ENCODE measurements at places on chromosomes 4 and X.

GRCh38 chr4:41763729-41764128 lies 15.2 kb upstream of the PHOX2B start:
- DNase-seq: no peak

DNA sequence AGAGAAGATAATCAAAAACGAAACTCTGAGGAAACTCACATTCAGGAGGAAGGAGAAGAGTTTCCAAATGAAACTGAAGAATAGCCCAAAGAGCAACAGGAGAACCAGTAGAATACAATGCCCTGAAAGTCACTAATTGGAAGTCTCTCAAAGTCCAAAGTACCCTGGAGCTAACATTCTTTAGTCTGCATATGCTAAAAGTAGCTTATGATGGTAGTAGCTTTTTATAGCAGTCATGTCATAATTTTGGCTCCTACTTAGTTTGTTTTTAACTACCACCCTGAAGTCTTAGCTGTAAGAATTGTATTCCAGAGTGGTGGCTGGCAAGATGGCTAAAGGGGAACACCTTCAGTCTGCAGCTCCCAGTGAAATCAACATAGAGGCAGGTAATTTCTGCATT lies 100.3 kb upstream of the FGF16 start:
- DNase-seq: no peak

DNA sequence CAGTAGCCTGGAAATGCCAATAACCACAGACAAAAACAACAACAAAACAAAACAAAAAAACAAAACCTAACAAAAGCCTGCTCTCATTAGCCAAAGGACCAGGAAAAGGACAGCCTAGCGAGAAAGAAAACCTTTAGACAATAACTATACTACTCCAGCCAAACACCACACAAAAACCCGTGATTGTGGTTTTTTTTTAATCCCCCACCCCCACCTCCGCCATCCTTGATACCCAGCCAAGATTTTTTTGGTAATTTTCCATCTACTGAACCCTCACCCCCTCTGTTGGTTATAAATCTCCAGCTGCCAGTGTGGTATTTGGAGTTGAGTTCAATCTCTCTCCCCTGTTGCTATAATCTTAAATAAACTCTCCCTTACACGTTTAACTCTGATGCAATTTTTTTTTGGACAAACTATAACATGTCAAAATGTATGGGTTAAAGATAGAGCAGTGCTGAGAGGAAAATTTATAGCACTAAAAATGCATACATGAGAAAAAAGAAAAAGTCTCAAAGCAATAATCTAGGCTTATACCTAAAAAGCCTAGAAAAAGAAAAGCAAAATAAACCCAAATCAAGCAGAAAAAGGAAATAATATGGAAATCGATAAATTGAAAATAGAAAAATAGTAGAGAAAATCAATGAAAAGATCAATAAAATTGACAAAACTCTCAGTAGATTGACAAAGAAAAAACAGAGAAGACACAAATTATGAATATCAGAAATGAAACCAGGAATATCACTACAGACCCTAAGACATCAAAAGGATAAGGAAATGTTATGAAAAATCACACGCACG lies 83.7 kb downstream of the NAT8L start:
- no peak for DNase-seq

DNA sequence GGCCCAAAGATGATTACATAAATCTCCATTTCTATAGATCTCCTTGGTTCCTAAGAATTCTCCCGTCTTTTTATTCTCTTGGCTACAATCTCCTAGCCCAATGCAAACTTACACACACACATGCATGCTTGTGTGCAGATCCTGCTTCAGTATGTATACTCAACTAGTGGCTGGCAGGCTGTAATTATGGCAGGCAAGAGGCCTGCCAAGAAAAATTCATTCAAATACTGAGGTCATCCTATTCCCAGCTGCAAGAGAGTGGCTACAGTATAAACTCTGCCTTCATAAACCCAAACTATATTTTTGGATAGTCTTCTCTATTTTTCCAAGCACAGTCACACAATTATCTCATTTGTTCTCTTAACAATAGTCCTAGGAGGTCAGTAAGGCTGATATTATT lies 95.2 kb downstream of the SHROOM4 start:
- no peak for DNase-seq

GRCh38 chrX:38220024-38220414 lies 652 bp downstream of the SRPX start:
- peak; percentile 41 for DNase-seq

- no peak for DNase-seq
Measured at GRCh38 chr4:138392751-138393308, 150.7 kb upstream of the SLC7A11 start.

- peak; percentile 52 for DNase-seq
Measured at GRCh38 chrX:85244450-85245211, 840 bp downstream of the ZNF711 start.

DNA sequence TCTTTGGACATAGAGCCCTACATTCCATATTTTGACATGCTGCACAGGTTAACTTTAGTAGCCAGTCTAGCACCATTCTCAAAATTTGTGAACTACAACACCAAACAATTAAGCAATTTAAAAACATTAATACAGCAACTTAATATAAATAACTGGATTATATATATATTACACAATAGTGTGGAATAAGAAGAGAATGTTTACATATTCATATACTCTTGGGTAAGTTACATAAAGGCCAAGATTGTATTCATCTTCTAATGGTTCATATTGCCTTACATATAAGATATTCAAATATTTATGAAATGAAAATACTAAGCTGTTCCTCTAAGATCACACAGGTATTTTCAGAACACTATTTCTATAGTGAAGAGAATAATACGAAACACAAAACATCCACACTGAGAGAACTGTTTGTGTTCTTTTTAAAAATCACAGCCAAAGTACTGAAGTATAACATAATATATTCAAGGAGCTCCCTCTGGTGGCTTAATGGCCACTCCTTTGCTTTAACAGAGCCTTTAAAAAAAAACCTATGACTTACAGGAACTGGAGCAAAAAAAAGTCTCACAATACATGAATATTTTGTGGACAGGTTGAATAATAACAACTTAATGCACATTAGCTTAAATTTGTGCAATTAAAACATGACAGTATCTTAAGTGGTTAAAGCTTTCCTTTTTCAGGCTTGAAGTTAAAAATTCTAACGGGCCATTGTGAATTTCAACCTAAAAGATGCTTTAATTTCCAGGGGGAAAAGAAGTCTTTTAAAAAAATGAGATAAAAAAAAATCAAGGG lies 46.2 kb downstream of the NEK1 start:
- peak; percentile 68 for DNase-seq

DNA sequence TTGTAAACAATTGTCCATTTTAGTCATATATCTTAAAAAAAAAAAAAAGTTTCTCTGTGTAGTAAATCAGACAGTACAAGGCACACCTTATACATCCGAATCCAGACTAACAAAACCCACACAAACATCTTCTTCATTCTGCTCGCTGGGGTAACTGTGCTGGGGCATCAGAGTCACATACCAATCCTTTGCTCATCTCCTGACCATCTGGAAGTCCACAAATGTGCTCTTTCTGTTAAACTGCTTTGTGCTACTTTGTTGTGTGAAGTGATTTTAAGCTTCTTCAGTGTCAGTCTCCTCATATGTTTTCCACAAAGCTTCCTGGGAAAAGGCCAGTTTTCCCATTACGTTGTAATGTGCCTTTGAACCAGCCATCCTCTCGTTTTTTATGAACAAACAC lies 86.2 kb upstream of the CBR4 start:
- no peak for DNase-seq

DNA sequence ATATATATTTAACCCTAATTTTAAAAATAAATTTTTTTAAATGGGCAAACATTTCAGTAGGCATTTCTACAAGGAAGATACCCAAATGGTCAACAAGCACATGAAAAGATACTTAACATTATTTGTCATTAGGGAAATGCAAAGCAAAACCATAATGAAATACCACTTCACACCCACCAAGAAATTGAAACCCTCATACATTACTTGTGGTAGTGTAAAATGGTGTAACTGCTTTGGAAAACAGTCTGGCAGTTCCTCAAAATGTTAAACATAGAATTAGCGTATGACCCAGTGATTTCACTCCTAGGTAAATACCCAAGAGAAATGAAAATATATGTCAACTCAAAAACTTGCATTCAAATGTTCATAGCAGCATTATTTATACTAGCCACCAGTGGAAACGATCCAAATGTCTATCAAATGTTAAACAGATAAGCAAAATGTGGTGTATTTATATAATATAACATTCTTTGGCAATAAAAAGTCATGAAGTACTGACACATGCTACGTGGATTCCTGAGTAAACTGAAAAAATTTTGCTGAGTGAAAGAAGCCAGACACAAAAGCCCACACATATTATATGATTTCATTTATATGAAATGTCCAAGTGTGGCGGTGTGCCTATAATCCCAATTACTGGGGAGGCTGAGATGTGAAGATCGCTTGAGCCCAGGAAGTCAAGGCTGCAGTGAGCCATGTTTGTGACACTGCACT lies 16.6 kb downstream of the TRIM2 start:
- DNase-seq: no peak

- no peak for DNase-seq
Measured at GRCh38 chrX:40197071-40197470, 99.3 kb upstream of the BCOR start.

DNA sequence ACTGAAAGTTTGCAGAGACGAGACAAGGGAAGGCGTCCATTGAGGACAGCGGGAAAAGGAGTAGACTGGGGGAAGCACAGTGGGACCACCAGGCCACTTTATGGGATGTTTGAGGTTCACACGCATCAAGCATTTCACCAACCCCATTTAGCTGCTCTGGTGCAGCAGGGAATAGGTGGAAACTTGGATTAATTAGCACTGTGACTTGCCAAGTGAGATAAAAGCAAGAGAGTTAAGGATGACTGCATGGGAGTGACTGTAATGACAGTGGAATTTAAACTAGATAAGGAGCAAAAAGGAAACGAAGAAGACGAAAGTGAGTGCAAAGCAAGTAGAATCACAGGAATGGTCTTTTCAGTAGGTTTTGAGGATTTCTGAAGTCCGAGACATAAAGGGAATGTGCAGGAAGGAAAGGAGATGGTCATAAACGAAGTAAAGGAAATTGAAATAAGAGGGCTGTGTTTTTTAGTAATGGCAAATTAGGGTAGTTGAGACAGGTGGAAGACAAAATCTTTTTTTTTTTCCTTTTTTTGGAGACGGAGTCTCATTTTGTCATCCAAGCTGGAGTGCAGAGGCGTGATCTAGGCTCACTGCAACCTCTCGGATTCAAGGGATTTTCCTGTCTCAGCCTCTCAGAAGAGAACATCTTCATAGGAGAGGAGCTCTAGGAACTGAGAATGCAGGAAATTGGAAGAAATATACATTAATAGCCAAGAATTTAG lies 119.0 kb upstream of the MAP9 start:
- DNase-seq: no peak

DNA sequence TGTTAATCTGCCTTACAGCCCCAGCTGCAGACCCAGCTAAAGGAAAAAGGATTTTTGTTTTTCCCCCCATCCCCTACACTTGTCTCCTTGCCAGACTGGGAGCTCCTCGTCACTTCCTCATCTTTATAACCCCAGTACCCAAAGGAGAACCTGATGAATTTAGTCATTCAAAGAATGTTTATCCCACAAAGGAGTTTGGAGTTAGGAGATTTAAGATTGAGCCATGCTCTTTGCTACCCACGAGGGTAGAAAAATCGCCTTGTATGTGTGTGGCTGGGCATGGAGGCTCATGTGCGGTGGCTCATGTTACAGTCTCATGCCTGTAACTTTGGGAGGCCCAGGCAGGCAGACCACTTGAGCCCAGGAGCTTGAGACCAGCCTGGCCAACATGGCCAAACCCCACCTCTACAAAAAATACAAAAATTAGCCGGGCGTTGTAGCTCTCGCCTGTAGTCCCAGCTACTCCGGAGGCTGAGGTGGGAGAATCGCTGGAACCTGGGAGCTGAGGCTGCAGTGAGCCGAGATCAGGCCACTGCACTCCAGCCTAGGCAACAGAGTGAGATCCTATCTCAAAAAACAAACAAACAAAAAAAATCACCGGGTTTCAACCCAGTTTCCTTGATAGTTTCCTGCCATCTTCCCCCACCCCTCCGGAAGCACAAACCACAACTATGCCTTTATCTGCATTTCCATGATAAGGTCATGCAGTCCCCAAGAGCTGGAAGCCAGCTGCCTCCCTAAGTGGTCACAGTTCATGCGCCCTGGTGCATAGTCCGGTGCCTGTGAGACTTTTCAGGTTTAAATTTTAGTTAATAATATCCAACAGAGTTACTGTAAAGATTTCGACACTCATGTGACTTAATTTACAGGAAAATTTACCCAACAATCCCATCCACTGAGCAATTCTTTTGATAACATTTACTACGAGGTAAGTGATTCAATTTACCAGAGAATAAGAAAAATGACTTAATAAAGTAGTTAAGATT lies 1.5 kb downstream of the CFAP97 start:
- peak; percentile 79 for DNase-seq

GRCh38 chr4:69977582-69977981 lies 12.1 kb upstream of the CSN2 start:
- DNase-seq: no peak

GRCh38 chr4:137310593-137311490 lies 221.5 kb downstream of the PCDH18 start:
- DNase-seq: no peak

GRCh38 chr4:10554694-10555093 lies 97.5 kb upstream of the ZNF518B start:
- peak; percentile 65 for DNase-seq

DNA sequence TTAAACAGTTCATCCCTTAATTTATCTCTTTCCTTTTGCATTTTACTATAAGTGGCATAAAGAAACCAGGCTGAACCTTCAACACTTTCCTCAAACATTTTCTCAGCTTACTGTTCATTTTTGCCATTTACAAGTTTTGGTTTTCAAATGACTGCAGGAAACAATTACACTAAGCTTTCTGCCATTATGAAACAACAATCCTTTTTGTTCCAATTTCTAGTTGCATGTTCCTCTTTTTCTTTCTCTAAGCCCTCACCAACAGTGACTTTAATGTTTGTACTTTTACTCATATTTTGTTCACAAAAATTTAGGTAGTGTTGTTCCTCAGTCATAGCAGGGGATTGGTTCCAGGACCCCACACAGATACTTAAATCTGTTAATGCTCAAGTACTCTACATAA lies 1526.1 kb downstream of the STIM2 start:
- DNase-seq: no peak

DNA sequence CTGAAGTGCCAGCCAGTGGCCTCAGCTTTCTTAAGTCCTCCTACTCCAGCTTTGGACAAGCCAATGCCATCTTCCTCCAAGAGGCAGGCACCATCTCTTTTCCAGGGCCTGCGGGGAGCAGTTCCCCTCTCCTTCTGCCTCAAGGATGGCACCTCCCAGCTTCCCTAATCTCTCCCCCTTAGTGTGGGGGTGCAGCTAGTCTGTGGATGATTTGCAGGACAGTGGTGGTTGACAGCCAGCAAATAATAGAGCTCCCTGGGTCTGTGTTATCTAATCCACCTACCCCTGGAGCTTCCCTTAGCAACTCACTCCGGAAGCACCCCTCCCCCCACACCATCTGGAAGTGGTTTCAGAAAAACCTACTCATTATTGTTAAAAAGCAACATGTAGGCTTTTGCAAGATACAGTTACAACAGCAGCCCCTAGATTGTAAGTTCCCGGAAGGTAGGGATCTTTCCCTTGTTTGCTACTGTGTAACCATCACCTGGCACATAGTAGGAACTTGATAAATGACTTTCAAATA lies 247.1 kb downstream of the BCOR start:
- DNase-seq: no peak
